Neural crest cell (in vitro differentiated cells): ENCODE measurements at places on chromosomes 11 and 22.

DNA sequence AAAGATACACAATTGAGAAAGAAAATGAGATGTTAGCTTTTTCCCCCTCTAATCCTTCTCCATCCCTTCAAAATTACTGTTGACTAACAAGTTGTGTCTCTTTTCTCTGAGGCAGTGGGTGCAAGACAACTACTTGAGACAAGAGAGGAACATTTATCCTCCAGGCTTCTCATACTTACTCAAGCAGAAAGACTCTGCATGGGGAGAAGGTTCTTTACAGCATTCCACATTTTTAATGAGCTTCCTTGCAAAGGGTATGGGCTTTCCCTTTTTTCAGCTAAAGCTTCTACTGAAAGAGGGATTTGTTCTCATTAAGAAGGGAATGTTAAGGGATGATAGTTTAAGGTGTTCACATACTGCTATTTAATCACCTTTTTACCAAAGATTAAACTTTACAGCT lies 47.8 kb downstream of the PAX6 start:
- DNase-seq, result no peak

- no peak for DNase-seq
Observed at GRCh38 chr22:21920341-21921183, 32.1 kb downstream of the PPM1F start.

GRCh38 chr22:44576311-44577260 lies 78.6 kb upstream of the RTL6 start:
- no peak for DNase-seq

DNA sequence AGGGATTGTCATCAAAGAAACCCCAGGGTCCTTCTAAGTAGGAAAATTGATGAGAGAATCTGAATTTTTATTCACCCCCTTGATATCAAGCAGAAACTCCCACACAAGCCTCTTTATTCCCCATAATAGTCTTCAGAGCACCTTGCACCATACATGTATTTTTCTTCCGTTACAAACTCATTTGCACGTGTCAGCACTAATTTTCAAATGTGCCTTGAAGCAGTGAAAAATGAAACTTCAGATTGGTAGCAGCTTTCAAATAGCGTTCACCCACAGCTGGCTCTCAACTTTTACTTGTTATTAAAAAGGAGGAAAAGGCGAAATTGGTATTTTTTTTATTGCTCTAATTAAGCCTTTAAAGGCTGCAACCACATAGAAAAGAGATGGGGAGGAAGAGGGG lies 343.0 kb upstream of the TENM4 start:
- DNase-seq, result no peak

- no peak for DNase-seq
Observed at GRCh38 chr22:30044369-30044768, 35.9 kb upstream of the HORMAD2 start.

- no peak for DNase-seq
Observed at GRCh38 chr11:5367448-5368074, 16.1 kb upstream of the OR51M1 start.

DNA sequence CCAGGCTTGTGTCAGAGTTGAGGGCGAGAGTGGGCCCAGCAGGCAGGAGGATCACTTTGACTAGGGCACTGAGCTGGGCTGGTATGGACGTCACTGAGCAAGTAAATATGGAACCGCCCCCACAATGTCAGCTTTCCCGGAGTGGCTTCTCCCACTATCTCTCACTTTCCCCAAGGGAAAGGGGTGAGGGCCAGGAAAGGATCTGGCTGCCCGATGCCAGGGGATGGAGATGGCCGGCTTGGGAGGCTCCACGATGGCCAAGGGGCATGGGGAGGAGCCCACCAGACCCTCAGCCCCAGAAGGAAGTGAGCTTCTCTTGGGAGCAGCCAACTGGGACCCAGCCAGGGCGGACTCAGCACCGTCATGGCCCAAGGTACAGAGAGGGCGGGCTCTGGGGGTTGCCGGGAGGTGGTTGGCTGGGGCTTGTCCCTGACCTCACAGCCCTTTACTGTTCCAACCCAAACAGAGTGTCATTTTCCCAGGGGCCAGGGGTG lies 8.7 kb downstream of the PRDM11 start:
- DNase-seq, result no peak

- no peak for DNase-seq
Observed at GRCh38 chr22:43555561-43556515, 144.0 kb downstream of the MPPED1 start.

GRCh38 chr11:11391796-11392463 lies 38.9 kb upstream of the CSNK2A3 start:
- DNase-seq, result no peak

- no peak for DNase-seq
Observed at GRCh38 chr11:10208131-10208575, 85.9 kb downstream of the SBF2 start.

- DNase-seq, result no peak
Observed at GRCh38 chr22:45216133-45217003, 24.3 kb downstream of the KIAA0930 start.

GRCh38 chr11:107545101-107545514 lies 20.4 kb downstream of the ALKBH8 start:
- DNase-seq, result no peak

DNA sequence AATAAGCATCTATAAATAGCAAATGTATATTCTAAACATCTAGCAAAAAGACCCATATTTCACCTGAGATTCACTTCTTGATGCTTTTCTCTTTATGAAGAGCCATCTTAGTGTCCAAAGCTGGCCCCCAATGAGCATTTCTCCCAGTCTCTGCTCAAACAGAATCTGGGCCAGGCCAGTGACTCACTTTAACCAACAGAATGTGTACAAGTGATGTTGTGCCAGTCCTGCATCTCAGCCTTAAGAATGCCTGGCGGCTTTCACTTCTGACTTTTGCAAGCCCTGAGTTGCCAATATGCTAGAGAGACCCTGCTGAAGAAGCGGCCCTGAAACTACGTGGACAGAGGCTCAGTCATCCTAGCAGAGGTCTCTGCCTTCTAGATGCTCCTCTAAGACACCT lies 6.9 kb upstream of the COPB1 start:
- no peak for DNase-seq

DNA sequence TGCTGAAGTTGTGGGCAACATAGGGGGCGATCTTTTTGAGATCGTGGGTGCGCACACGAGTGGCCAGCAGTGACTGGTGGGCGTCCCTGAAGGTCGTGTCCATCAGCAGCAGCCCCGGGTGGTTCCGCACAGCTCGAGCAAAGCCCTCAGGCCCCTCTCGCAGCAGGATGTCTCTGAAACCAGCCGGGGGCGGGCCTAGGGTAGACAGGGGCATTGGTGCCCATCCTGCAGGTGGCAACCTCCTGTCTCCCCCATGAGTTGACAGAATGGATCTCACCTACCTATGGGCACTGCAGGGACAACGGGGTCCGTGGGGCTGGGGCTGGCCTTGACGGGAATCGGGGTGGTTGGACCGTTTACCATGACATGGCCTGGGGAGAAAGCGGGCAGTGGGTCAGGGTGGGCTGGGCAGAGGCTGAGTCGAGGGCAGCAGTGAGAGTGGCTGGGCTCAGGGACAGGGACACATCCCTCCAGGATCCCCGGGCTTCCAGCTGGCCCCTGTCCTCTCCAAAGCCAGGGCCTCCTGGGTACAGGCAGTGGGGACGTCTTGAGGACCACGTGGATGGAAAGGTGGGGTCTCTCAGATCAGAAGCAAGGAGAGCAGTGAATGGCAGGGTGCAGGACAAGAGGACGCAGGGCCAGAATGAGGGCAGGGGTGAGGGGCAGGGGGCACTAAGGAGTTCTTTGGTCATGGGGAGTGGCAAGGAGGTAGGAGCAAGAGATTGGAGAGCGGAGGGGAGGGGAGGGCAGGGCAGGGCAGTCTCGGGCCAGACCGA lies 4.2 kb upstream of the LRFN4 start:
- DNase-seq, result no peak

DNA sequence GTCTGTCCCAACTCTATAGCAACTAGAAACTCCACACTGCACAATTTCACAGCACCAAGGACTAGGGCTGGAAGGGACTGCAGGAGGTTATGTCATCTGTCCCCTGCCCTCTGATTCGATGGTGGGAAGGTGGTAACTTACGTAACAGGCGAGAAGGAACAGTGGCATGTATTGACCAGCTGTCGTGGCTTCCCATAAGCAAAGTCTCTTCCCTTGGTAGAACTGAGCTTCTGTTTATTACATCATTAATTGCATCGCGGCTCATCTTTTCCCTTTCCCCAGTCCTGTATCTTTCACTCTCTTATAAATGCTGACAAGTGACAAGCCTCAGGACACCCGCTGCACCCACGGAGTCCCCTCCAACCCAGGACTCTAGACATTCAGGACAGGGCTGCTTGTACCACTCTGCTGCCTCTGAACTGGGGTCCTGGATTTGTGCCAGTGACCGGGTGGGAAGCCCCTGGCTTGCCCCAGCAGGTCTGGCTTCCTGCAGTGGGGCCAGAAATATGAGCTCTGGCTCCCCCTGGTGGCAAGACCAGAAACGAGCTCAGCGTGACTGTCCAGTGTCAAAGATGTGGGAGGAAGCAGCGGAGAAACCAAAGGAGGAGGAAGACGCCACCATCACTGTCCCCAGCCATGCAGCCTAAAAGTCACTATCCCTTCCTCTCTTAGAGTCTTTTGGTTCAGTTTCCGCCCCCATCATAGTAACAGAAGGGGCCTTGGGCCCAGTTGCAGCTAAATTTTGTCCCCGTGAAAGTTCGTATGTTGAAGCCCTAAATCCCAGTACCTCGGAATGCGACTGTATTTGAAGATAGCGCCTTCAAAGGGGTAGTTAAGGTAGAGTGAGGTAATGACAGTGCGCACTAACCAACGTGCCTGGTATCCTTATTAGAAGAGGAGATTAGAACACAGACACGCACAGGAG lies 84.5 kb downstream of the ISX start:
- peak; percentile 87 for DNase-seq

DNA sequence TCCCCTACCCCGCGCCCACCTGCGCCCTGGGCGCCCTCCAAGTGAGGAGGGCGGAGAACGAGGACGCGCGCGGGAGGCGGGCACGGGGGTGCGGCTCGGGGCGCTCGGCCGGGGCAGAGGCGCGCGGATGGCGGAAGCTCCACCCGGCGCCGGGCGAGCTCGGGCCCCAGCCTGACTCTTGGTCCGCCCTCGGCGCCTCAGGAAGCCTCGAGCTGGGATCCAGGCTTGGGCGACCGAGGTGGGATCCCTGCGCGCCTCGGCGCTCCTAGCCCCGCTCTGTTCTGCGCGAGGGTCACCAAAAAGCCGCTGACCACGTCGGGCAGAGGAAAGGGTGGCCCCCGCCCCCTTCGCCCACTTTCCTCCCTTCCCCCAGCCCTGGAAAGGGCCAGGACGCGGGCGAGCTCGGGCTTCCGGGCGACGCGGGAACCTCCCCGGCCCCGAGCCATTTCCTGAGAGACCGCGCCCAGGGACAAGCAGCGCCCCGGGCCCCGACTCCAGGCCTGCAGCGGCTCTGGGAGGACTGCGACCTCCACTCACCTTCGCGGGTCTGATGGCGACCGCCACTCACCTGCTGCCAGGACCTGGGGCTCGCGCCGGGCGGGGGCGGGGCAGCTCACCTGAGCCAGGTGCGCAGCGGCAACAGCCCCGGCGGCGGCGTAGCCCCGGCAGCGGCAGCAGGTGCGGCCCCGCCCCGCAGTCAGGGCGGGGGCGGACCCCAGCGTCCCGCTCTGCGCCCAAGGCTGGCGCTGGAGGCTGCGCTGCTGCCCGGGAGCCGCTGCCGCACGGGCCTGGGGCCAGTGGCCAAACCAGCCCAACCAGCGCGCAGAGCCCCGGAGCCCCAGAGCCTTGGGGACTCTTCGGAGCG lies 2.2 kb upstream of the SIGIRR start:
- no peak for DNase-seq

GRCh38 chr11:132088551-132088950 lies 718.1 kb downstream of the NTM start:
- no peak for DNase-seq

- no peak for DNase-seq
Observed at GRCh38 chr11:70134490-70134889, 56.4 kb downstream of the ANO1 start.

- no peak for DNase-seq
Observed at GRCh38 chr11:70527429-70528045, 129.2 kb downstream of the CTTN start.

GRCh38 chr11:17547932-17548331 lies 873 bp downstream of the OTOG start:
- DNase-seq, result no peak

- DNase-seq, result no peak
Observed at GRCh38 chr22:36413022-36413775, 25.4 kb upstream of the MYH9 start.

GRCh38 chr11:95531116-95531515 lies 258.5 kb downstream of the FAM76B start:
- DNase-seq, result no peak

DNA sequence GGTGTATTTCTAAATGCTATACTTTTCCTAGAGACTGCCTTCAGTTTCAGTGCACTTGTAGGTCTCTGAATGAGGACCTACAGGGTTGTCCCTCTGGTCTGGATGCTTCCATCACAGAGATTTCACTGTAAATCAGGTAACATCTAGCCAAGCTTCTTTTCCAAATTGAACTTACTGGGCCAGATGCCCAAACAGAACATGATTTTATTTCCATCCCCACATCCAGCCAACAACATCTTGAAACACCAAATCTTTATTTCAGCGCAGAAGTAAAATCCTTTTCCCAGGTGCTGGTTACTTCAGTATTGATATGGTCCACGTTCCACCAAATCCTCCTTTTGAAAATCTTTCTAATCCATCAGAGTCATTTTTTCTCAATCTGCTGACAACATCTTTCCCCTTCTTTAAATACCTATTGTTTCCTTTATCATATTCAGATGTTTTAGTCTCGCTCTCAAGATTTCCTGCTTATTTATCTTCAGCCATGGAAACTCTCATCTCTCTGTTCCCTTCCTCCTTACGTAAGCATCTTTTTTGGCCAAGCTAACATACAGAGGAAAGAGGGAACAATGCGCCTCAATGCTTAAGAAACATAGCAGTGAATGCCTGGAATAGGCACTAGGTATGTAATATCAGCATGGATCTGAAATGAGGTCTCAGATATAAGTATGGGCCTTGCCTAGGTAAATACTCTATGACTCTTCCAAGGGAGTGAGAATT lies 201.2 kb upstream of the MTNR1B start:
- no peak for DNase-seq

- no peak for DNase-seq
Observed at GRCh38 chr11:75677275-75677674, 8.4 kb upstream of the MAP6 start.

- DNase-seq, result no peak
Observed at GRCh38 chr11:11313426-11313825, 39.6 kb downstream of the CSNK2A3 start.

DNA sequence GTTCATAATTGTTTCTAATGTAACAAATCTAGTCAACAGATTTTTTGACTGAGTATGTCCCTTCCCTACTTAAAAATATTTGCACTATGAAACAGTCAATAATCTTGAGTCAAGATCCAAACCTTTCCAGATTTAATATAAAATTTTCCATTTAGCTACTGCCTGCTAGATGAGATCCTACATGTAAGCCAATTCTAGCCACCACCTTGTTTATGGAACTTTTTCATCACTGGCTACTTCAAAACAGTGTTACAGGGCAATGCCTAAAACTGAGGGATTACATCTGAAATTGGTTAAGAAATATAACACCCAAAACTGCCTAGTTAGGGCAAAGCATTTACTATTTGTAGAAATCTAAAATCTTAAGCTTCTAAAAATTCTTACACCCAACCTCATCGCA lies 10.5 kb upstream of the FUT4 start:
- no peak for DNase-seq
